ENCODE measurements at places on chromosomes 2 and 18.

DNA sequence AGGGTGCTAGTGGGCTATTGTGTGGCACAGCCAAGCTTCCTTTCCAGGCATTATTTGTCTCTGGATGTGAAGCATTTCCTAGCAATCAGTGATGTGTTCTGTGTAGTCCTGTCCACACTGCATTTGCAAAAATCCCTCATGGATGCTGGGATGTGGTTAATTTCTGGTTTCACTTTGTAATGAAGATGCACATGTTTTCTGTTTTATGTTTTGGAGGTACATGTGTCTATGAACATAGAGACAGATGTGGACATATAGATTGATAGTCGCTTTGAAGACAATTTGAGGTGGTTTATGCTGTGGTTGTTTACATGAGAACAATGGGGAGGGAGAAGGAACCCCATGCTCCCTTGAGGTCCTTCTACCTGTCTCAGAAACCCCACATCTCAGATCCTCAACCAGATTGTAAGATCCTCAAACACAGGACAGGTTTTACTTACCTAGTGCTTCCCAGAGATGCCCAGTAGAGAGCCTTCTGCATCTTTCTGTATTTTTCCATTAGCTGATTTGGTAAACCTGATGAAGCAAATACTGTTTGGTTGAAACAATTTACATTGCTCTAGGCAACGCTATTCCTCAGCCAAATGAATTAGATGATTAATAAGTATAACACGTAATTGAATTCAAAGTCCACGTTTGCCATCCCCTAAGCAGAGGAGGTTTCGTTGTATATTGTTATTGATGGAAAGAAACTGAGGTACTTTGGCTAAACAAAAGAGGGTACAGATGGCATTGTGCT is 204.4 kb downstream of the SPP2 start:
- no peak for DNase-seq

- DNase-seq = no peak
These were observed 33.9 kb upstream of the CCDC102B start for GRCh38 chr18:68764016-68764415.

DNA sequence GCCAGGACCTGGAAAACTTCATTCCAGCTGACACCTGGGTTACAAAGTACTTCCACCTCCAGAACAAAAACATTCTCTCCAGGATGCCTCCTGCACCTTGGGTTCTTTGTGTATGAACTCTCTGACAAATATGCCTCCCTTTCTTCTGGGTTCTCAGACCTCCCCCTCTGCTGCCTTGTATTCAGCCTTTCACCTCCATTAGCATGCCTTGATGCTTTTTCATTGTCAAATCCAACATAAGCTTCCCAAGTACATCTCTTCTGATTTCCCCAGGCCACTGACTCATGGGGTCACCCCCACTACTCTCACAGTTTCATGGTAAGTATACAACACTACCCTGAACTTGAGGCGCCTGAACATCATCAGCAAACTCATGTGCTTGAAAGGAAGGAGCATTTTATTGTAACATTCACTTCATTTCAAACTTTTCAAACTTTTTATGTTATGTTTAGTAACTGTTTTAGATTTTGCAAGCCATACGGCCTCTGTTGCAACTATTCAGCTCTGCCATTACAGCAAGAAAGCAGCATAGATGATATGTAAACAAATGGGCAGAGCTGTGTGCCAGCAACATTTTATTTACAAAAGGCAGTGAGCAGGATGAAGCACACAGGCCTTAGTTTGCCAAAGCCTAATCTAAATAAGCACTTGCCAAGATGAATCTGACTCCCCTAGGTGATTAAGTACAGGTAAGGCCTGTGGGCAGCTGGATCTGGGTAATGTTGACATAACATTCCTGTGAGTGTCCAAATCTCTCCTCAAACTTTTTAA is 32.5 kb upstream of the MRPS9 start:
- no peak for DNase-seq

GRCh38 chr18:71321319-71321718 is 1032.5 kb downstream of the SOCS6 start:
- DNase-seq = no peak

GRCh38 chr2:118232796-118233195 is 144.5 kb downstream of the INSIG2 start:
- DNase-seq = no peak
